ENCODE measurements at places on chromosomes 5 and 9.

- DNase-seq = no peak
Observed at GRCh38 chr5:56161439-56161823, 71.7 kb downstream of the ANKRD55 start.

DNA sequence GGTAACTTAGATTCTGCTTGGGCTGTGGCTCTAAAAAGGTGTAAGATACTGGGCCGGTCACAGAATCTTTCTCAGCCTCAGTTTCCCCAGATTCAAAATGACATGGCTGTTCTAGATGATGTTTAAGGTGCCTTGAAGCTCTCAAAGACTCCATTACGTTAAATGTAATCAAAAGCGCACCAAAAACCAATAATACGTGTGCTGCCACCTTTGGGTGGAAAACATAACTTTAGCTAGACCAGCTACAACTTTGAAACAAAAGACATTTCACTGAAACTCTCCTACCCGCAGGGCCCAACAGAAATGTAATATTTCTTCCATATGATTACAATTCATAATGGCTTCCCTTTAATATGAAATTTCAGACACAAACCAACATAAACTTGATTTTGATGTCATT, 35.0 kb upstream of the PCSK5 start:
- no peak for DNase-seq

DNA sequence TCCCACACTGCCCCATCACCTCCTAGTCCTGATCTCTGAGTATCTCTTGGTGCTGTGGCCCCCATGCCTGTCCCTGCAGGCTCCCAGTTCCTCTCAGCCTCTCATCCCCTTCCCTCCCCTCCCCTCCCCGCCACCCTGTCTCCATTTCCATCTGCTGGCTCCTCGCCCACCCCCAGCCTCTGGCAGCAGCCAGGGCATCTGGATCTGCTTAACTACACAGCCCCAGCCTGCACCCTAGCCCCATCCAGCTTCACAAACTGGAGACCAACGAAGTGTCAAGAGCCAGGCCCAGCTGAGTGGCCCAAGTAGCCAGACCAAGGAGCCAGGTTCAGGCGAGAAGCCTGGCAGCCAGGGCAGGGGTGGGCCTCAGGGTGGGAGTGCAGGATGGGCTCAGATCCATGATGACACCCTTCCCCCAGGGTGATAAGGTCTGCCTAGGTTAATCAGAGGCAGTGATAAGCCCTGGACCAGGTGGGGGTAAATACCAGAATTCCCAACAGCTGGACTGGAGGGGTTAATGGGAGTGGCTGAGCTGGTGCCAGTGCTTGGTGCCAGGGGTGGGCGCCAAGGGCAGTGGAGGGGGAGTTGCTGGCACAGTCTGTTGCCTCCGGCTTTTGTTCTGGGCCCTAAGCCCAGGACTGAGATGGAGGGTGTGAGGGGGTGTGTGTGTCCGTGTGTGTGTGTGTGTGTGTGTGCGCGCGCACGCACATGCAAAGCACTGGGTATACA, 2.5 kb downstream of the IL11RA start:
- no peak for DNase-seq

DNA sequence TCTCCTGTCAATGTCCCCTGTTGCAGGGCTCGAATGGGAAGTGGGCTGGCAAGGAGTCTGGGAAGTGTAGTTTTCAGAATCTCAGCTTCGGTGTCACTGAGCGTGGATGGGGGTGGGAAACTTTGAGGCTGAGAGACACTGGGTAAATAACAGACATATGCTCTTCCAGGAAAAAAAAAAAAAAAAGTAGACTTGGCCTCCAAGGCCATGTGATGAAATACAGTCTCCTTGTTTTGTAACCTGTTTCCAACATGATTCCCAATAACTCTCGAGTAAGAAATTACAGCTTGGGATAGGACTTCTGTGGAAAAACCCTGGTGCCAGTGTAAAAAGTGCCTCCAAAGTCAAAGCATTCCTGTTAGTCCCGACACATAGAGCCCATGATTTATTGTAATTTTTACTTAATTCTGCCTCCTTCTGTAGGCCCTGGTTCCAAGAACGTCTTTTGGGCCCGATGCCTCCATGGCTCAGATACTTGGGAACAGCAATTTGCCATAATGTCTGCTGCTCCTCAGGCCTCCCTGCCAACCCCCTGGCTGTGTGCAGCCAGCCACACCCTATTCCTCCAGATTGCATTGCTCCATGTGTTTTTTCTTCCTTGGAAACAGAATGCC, 119.5 kb upstream of the TNC start:
- DNase-seq = no peak

GRCh38 chr5:158270996-158271554, 412.1 kb upstream of the CLINT1 start:
- no peak for DNase-seq

- DNase-seq = no peak
Observed at GRCh38 chr9:133098104-133098754, 22.8 kb downstream of the RALGDS start.

- DNase-seq = no peak
Observed at GRCh38 chr5:137737349-137738131, 1.7 kb upstream of the KLHL3 start.

- DNase-seq = no peak
Observed at GRCh38 chr5:112923148-112923917, 1.3 kb upstream of the REEP5 start.

GRCh38 chr5:34976347-34976746, 47.0 kb downstream of the DNAJC21 start:
- no peak for DNase-seq

- no peak for DNase-seq
Observed at GRCh38 chr5:16578474-16578883, 38.3 kb downstream of the RETREG1 start.

DNA sequence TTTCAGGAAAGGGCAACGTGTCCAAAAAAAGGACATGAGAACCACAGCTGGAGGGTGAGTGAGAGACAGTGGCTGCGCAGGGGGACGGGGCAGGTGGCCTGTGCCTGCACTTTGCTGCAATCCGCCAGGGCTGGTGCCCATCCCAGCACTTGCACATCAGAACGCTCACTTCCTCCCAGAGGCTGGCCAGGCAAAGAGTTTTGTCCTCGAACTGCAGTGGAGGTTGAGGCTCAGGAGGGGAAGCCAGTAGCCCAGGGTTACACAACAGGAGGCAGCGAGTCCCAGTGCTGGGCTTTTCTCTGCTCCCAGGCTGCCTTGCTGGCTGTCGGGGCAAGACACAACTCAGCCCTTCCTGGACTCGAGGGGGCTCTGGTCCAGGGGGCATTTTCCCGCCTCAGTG, 33.1 kb downstream of the CRB2 start:
- DNase-seq = no peak

- no peak for DNase-seq
Observed at GRCh38 chr5:116273448-116274242, 188.8 kb downstream of the COMMD10 start.

DNA sequence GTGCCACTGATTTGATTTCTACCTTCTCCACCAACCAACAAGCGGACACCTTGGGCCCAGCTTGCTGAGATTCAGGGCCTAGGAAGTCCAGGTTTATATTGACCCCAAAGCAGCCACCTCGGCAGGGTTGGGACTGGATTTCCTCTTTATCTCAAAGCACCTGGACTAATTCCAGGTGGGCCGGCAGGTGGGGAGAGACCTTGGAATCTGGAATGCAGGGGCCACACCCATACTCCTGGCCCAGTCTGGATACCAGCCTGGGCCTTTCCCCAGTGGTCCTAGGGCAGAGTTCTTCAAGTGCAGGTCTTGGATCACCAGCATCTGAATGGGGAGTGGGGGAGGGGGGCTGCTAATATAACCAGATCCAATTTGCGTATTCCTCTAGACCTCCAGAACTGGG, 93.1 kb downstream of the PCDH1 start:
- no peak for DNase-seq

GRCh38 chr9:136536721-136537241, 9.1 kb downstream of the NOTCH1 start:
- DNase-seq = no peak

GRCh38 chr9:121862371-121863332, 211.2 kb downstream of the DAB2IP start:
- no peak for DNase-seq

DNA sequence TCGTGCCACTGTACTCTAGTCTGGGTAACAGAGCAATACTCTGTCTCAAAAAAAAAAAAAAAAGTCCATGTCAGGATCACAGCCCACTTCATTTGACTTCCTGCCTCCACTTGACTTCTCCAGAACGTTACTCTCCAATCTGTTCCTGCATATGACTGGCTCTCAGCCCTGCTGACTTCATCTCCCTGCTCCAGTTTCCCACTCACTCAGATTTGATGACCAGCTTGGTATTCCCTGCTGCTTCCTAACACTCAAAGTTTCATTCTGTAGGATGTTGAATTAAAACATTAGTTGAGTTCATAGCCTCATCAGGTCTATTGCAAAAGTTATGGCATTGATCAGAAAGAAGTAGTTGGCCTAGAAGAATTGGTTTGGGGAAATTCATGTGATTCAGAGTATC, 52.3 kb downstream of the UGCG start:
- no peak for DNase-seq

DNA sequence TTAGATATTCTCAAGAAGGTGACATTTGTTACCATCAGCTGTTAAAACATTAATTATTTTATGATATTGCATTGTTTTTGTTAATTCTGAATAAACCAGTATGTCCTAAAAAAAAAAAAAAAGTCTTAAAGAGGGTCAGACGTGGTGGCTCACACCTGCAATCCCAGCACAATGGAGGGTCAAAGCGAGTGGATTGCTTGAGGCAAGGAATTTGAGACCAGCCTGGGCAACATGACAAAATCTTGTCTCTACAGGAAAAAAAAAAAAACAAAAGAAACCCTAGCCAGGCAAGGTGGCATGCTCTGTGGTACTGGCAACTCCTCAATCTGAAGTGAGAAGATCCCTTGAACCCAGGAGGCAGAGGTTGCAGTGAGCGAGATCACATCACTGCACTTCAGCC, 46.8 kb downstream of the CYLC2 start:
- no peak for DNase-seq

- no peak for DNase-seq
Observed at GRCh38 chr5:113092683-113093082, 116.1 kb downstream of the DCP2 start.

DNA sequence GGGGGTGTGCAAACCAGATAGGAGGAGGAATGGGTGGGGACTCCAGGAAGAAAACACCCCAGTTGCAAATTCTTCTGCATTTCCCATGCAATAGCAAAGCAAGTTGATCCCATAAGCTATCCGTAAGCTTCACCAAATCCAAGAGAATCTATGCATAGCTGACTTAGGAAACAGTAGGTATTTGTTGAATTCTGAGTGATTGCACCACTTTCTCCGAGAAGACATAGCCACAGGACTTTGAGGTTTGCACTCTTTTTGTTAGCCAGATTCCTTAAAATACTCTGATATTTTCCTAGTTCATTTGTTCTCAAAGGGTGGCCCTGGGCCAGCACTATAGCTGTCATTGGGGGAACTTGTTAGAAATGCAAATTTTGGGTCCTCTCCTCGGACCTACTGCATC, 271.9 kb downstream of the SLIT3 start:
- DNase-seq = no peak

Data from stimulated activated CD8-positive, alpha-beta memory T cell treated with anti-CD3 and anti-CD28 coated beads, Interleukin-7, amount 100 ng/mL, for 1 hour (primary cell).